ENCODE measurements at places on chromosomes 12 and 14. TPM values are rescaled to one million over a fixed set of nuclear protein-coding genes. Genes with fewer than 3 reads are reported as not detected.

DNA sequence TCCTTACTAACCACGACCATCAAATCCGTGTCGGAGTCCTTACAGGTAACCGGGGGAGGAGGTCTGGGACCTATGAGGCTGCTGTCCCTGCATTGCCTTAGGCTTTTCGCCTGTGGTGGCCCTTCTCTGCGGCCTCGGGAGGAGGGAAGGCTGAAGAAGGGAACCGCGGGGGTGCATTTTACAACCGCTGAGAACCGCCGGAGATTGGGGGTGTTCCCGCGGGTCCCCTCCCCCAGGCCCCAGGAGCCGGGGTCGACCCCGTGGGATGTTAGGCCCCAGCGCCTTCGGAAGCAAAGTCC lies 549 bp downstream of the GPHN start:
- DNase-seq, result no peak

GRCh38 chr12:17137396-17137795 lies 531.4 kb upstream of the LMO3 start:
- DNase-seq, result no peak

OASL gene
- total RNA-seq, result 13.6 TPM

PAPLN gene
- 0.58 TPM for total RNA-seq

LRP1 gene
- total RNA-seq, result 3.2 TPM

LALBA gene
- total RNA-seq, result not detected

All from activated T-cell treated with anti-CD3 and anti-CD28 coated beads, Interleukin-2, amount 50 U/mL, for 72 hours (primary cell).